ENCODE measurements at places on chromosomes 11 and 22.

- no peak for DNase-seq
These were observed 79.1 kb upstream of the LMO2 start for GRCh38 chr11:33970984-33971466.

DNA sequence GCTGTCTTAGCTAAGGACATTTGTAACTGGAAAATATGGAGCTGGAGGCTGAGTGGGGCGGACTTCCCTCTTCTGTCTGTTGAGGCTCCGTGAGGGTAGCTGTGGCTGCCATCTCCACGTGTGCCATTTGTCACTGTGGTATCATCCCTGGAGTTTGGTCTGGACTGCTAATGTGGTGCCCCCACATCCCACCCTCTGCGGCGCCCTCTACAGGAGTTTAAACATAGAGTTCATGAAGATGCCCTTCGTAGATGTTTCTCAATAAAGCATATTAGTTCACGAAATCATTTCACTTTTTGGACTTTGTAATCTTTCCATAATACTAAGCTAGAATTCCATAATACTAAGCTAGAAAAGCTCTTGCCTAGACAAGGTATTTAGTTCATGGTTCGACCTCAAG, 52.4 kb downstream of the TECTA start:
- DNase-seq = no peak

DNA sequence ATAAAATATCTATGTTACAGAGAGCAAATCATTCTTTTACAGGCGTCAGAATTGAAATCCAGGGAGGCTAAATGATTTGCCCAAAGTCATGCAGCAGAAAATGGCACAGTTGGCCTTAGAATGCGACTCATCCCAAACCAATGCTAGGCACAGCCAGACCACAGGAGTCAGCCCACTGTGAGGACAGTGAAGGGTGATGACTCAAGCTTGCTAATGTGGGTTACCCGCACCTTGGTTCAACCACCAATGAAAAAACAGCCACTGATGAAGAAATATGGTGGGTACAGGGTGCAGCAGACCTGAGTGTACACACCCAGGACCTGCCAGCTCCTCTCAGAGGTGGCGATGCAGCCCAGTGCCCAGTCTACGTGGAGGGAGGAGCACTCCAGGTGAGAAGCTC, 89.7 kb downstream of the ZC3H12C start:
- DNase-seq = no peak

DNA sequence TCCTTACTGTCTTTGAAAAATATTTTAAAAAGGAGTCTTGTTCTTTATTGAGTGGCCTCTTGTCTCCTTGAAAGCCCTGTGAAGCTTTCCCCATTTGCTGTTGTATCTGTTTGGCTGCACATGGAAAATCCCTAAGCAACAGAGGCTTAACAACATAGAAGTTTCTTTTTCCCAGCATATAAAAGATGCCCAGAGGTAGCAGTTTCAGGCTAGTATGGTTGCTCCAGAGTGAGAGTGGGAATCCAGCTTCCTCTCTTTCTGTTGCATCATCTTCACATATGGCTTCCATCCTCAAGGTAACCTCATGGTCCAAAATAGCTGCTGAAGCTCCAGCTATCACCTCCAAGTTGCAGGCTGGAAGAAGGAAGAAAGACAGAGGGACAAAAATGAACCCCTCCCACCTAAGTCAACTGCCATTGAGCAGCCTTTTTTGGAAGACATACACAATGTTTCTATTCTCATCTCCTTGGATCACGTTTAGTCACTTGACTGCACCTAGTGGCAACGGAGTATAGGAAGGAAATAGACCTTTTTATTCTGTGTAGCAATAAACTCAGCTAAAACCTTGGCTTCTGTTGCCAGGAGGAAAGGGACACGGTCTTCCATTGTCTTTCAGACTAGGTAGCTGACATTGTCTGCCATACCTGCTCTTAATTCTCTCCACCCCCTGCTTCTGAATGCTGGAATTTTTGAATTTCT, 5.3 kb downstream of the CSF2RB start:
- DNase-seq = no peak

All from stimulated activated CD8-positive, alpha-beta memory T cell treated with anti-CD3 and anti-CD28 coated beads, Interleukin-12 subunit alpha, Interleukin-12 subunit beta, amount 100 ng/mL, for 1 hour (primary cell).